ENCODE measurements at places on chromosomes 11 and 22.

DNA sequence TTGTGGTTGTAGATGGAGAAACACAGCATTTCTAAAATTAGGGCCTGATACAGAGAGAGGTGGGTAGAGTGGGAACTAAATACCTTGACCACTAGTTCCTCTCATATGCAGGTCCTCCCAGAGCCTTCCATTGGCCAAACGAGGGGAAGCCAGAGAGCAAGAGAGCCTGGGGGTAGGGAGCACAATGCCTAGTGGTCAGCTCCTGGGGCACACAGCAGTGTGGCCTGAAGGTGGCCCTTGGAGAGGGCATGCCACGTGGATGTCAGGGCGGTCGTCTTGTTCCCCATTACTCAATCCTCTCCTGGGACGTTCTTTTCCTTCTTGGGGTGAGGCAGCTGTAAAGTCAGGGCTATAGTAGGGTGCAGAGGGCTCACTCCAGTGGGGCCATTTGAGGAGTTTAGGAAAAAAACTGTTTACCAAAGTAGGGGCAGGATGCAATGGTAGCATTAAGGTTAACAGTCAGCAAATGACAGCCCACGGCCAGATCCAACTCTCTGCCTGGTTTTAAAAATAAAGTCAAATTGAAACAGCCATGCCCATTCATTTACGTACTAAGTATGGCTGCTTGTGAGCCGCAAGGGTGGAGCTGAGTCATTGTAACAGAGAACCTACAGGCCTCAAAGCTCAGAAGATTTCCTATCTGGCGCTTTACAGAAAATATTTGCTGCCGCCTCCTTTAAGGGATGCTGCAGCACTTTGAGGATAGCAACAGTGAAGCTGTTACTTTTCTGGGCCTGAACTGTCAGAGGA, 7.6 kb downstream of the MYO18B start:
- peak; percentile 67 for DNase-seq

DNA sequence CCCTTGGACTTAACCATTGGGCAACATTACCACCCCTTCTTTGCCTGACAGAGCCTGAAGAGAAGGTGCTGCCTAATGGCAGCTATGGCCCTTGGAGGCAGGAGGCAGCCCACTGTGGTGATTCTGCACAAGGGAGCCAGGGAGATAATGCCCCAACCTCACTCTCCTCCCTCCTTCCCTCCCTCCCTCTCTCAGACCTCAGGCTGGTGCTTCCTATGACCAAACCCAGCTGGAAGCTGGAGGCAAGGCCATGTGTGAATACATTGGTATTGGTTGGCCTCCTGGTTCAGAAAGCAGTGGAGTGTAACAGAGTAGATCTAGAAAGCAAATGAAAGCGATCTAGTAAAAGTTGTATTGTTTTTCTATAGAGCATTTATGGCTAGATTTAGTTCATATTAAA, 233.1 kb downstream of the CSNK2A3 start:
- DNase-seq = no peak

- DNase-seq = no peak
Observed at GRCh38 chr22:25360891-25361645, 141.6 kb downstream of the CRYBB2 start.

- no peak for DNase-seq
Observed at GRCh38 chr11:36822829-36823228, 224.8 kb upstream of the RAG2 start.

- no peak for DNase-seq
Observed at GRCh38 chr11:34564807-34565241, 51.2 kb upstream of the ELF5 start.

DNA sequence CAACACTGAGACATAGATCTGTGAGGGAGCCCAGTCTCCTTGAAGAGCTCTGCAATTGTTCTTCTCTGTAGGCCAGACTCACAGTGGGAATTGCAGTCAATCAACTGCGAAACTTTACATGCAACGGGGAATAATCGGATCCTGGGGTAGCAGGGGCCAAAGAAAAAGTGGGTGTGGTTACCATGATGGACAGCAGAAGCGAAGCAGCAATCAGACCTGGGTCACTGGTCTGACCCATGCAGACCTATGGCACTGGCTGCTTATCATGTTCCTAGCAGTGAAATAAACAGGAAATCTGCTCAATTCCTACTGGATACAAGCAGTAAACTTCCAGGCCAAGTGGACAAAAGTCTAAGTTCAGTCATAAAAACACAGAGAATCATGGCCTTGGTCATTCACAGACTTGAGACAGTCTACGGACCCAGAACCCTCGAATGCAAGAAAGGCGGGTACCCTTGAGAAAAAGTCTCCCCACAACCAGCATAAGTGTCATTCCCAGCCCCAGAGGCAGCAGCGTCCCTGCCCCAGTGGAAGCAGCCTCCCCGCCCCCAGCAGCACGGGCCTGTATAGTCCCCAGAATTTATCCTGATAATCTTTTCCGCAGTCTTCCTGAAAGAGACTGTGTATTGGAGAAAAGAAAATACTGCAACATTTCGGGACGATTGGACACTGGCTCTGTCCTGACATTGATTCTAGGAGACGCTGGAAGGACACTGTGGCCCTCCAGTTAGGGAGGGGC, 34.6 kb downstream of the ASCL2 start:
- DNase-seq = no peak

- DNase-seq = no peak
Observed at GRCh38 chr11:91220476-91221202, 997.8 kb upstream of the CHORDC1 start.

DNA sequence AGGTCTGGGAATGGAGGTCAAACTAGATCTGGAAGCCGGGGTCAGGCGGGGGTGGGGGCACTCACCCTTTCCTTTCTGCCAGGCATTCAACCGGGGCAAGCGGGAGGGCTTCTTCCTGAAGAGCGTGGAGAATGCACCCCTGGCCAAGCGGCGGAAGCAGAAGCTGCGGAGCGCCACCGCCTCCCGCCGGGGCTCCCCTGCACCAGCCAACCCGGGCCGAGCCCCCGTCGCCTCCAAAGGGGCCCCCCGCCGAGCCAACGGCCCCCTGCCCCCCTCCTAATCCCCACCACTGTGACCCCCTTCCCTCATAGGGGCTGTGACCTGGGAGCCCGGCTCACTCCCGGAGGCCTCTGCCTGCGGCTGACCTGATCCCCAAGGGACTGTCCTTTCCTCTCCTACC, 12.2 kb downstream of the RPS6KA4 start:
- no peak for DNase-seq

GRCh38 chr11:109514313-109515018, 92.5 kb downstream of the C11orf87 start:
- DNase-seq = no peak

DNA sequence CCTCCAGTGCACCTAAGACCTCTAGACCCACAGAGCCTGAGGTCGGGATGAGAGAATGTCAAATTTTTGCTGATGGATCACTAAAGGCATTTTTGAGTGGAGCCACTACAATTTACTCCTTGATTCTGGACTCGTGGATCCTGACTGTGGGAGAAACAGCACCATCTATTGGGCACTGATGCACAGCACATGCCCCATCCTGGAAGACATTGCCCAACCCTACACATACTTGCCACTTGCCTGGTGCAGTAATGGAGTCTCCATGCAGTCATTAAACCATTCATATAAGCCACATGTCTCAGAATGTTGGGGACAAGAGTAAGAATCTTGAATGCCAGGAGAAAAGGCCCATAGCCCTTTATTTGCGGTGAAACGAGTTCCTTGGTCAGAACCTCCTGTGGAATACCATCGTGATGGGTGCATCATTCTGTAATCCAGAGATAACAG, 103.9 kb downstream of the GGTLC2 start:
- peak; percentile 14 for DNase-seq

- DNase-seq = no peak
Observed at GRCh38 chr11:123060277-123061000, 1.5 kb downstream of the HSPA8 start.

DNA sequence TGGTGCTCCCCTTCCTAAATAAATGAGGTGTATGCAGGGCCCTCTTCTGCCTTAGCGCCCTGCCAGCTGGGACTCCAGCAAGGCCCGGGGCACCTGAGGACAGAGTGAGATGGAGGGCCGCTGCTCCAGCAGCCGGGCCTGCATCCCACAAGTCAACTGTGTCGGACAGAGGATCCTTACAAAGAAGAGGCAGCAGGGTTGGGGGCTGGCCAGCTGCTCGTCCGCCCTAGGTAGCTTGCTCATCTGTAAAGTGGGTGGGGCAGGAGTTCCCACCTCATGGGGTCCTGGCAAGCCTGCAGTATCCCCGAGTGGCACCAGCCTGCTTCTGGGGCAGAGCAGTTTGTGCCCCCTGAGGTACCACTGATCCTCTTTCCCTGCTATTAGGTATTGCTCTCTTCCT, 7.6 kb downstream of the TMEM121B start:
- DNase-seq = no peak

- no peak for DNase-seq
Observed at GRCh38 chr11:86160541-86161149, 83.9 kb upstream of the EED start.

All from stimulated activated CD4-positive, alpha-beta T cell treated with anti-CD3 and anti-CD28 coated beads, Interleukin-1b, Interleukin-23, amount 100 ng/mL, for 48 hours (primary cell).